ENCODE measurements at places on chromosomes 4 and X.

DNA sequence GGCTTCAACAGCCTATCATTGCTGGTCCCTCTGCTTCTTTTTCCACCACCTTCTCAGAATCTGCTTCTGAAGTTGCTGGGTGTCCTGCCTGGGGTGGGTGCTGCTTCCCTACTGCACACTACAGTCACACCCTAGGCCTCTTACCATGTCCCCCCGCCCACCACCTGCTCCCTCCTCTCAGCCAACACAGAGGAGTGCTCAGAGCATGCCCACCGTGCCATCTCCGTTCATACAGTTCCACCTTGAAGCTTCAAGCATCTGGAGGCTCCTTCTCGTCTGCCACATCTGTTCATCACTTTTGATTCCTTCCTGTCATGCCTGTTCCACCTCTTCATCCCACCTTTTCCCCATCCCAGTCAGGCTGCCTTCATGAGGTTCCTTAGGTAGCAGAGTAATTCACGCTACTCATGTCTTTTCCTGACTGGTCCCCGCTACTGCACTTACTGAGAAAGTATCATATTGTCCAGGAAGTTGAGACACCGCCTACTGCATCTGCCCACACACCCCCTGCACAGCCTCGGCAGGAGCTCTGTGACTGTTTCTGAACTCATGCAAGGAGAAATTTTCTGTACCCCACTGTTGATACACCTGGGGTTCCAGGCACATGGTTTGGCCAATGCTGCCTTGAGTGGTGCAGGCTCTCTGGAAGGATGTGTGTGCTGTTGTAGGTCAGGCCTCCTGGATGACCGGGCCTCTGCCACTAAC lies 39.5 kb downstream of the HADH start:
- no peaks in the 10 kb centered on the region for H3K4me1 ChIP-seq
- peaks cover 70% of the 10 kb centered on the region for H3K36me3 ChIP-seq
- no peak for DNase-seq
- H3K27ac ChIP-seq, result no peak overlapping the region

- no peaks in the 10 kb centered on the region for H3K4me1 ChIP-seq
- no peaks in the 10 kb centered on the region for H3K27me3 ChIP-seq
- no peak overlapping the region for H3K4me3 ChIP-seq
- no peaks in the 10 kb centered on the region for H3K36me3 ChIP-seq
- no peak for DNase-seq
- no peak overlapping the region for H3K27ac ChIP-seq
Observed at GRCh38 chr4:102299354-102300107, 45.8 kb downstream of the SLC39A8 start.

- H3K4me3 ChIP-seq, result no peak overlapping the region
- DNase-seq, result no peak
- no peak overlapping the region for H3K27ac ChIP-seq
- no peaks in the 10 kb centered on the region for H3K36me3 ChIP-seq
- no peaks in the 10 kb centered on the region for H3K4me1 ChIP-seq
- no peaks in the 10 kb centered on the region for H3K27me3 ChIP-seq
Observed at GRCh38 chrX:19677121-19677520, 161.8 kb upstream of the MAP3K15 start.

- H3K27ac ChIP-seq, result no peak overlapping the region
- no peaks in the 10 kb centered on the region for H3K27me3 ChIP-seq
- H3K4me3 ChIP-seq, result no peak overlapping the region
- DNase-seq, result no peak
- no peaks in the 10 kb centered on the region for H3K4me1 ChIP-seq
Observed at GRCh38 chr4:126838941-126839679, 793.6 kb upstream of the INTU start.

Measured in suprapubic skin (tissue), 4 donors.